ENCODE measurements at places on chromosomes 4 and X.

GRCh38 chrX:17689971-17690409 is 47.3 kb upstream of the SCML1 start:
- DNase-seq, result peak; percentile 61

GRCh38 chr4:24805067-24805466 is 9.7 kb downstream of the SOD3 start:
- no peak for DNase-seq

- no peak for DNase-seq
Observed at GRCh38 chrX:44223150-44223549, 120.3 kb downstream of the EFHC2 start.

- DNase-seq, result no peak
Observed at GRCh38 chr4:86718152-86718551, 124.0 kb downstream of the PTPN13 start.

- DNase-seq, result peak; percentile 91
Observed at GRCh38 chr4:118834960-118835569, 861 bp downstream of the SEC24D start.

DNA sequence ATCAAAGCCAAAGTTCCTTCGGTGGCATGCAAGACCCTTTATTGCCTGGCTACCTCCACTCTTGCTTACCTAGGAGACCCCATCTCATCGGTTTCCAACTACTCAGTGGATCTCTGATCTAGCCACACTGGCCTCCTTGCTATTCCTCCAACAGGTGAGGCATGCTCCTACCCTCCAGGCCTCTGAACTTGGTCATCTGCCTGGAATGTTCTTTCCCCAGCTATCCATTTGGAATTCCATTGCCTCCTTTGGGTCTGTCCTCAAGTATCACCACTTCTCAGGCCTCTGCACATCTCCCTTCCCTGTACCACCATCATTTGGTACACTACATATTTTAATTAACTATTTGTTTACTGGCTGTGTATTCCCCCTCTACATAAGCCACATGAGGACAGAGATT is 11.2 kb downstream of the LGI2 start:
- DNase-seq, result no peak

- no peak for DNase-seq
Observed at GRCh38 chrX:129755779-129756650, 17.2 kb downstream of the XPNPEP2 start.

- DNase-seq, result no peak
Observed at GRCh38 chr4:106450249-106450648, 81.7 kb upstream of the GIMD1 start.

DNA sequence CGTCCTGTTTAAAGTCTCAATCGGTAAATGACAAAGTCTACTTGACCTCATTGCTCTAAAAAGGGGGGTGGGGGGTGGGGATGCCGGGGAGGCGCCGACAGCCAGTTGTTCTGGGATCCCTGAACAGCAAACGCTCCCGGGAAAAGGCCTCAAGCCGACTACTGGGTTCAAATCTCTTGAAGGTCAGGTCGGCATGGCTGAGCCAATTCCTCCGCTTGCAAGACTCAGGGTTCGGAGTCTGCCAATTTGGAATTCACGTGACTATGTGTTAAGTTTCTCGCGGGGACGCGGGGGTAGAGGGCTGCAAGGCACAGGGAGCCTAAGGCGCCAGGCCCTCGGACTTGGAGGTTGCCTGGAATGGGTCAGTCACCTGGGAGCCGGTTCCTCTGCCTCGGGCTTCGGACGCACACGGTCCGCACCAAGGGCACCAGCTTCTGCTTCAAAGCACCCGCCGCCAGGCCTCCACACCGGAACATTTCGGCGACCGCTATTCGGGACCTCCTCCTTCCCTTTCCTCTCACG is 399 bp downstream of the AIFM1 start:
- DNase-seq, result no peak

- no peak for DNase-seq
Observed at GRCh38 chr4:109049926-109050325, 252.5 kb downstream of the COL25A1 start.

DNA sequence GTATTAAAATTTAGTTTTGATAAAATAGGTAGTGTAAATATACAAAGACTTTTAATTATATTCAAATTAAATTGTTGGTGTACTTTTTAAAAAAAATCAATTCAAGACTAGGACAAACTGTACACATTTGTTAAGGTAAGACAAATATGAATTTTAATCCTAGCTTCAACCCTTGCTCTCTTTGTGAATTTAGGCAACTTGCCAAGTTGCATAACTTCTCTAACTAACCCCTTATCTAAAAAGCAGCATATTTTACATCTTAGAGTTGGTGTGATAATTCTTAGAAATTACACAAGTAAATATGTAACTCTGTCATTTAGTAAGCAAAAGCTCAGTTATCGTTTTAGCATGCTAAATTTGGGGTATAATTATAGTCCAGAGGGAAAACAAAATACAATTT is 78.1 kb upstream of the FSTL5 start:
- DNase-seq, result no peak

DNA sequence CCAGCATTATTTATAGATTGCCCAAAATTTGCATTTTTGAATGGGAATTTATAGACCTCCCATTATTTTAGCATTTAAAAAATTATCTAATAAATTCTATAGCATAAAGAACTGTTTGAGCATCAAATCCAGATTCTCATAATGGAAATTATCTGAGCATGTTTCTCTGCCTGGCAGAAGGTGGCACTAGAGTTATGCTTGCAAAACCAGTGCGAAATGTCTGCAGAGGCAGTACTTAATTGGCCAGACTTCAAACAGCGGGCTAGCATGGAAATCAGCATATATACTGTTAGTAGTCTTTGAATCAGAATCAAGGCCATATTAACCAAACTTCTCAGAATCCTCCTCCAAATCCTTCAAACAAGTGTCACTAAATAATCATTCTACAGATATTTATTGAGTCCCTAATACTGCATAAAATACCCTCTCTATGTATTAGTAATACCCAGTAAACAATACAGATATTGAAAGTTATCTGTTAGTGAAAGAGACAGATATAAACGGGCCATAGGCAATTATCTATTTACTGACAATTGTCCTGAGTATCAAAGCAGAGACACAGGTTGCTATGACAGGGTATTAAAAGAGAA is 78.7 kb upstream of the DCLK2 start:
- DNase-seq, result peak; percentile 36

DNA sequence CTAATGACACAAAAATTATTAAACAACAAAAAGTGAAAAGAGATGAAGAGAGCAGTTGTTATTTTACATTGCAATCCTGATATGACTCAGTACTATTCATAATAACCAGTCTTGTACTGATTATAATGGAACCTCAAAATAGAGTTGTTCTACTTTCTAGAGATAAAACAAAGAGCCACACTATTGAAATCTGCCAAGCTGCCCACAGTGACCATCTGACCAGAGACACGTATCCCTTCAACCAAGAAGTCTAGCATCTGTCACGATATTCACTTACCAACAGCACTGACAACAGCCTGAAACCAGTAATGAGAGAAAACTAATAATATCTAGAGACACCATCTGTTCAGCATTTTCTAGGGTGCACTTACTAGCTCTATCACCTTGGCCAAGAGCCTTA is 466.7 kb downstream of the NKX6-1 start:
- no peak for DNase-seq

DNA sequence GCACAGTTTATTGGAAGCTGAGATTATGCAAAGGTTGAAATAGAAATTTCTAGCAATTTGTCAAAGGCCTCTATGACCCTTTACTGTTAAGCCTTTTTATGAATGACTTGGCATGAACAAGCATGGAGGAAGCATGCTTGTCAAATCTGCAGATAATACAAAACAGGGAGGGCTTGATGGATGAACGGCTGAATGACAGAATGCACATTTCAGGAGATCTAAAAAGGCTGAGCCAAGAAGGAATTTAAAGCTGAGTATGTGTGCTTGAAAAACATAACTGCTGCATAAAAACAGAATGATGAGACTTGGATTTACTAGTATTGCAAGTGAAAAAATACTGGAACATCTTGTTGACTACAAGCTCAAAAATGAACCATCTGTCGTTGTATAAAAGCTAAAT is 29.0 kb upstream of the UBE2K start:
- no peak for DNase-seq

Measured in suppressor macrophage (primary cell).